ENCODE measurements at places on chromosomes 16 and 17.

DNA sequence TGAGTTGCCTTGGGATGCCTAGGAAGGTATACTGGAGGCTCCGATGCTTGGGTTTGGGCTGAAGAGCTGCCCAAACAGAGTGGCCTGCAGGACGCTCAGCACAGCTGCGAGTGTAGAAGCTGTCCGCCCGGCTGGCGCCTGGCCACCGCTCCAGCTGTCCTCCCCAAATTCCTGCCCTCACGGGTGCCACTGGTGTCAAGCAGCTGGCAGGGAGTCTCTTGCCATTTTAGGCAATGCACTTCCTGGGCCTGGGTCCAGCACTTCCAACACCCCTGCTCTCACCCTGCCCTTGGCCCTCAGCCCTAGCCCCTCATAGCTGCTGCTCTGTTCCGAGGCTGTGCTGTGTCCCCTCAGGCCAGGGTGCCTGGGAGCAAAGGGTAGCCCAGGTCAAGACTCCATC, 5.2 kb upstream of the PKMYT1 start:
- DNase-seq, result no peak

GRCh38 chr17:67503184-67503583, 126.1 kb downstream of the PITPNC1 start:
- no peak for DNase-seq

DNA sequence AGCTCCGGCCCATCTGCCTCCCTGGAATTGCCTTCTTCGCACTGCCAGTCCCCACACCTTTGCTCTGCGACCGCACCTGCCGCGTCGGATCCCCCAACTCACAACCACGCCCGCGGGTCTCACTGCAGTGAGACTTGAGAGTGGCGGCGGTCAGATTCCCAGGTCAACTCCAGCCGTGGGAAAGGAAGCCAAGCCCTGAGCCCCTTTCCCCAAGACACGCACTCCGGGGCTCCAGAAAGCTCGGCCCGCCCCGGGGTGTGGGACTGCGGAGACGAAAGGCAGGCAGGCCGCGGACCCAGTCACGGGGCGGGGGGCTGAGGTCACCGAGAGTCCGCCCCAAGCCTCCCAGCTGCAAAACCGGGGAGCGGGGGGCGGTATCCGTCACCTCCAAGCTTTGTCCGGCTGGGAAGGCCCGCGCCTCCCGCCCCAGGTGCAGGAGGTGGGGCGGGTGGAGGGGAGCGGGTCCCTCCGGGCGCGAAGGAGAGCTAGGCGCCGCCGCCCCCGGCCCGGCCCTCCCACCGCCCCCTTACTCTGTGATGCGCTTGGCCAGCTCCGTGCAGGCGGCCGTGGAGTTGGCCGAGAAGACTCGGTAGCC, 615 bp downstream of the PRPSAP1 start:
- DNase-seq, result peak; percentile 6

GRCh38 chr16:17471719-17472461, 1.1 kb upstream of the XYLT1 start:
- DNase-seq, result no peak

GRCh38 chr16:64900019-64900418, 221.8 kb downstream of the CDH11 start:
- no peak for DNase-seq

GRCh38 chr17:41717408-41718286, 5.5 kb downstream of the GAST start:
- DNase-seq, result no peak

DNA sequence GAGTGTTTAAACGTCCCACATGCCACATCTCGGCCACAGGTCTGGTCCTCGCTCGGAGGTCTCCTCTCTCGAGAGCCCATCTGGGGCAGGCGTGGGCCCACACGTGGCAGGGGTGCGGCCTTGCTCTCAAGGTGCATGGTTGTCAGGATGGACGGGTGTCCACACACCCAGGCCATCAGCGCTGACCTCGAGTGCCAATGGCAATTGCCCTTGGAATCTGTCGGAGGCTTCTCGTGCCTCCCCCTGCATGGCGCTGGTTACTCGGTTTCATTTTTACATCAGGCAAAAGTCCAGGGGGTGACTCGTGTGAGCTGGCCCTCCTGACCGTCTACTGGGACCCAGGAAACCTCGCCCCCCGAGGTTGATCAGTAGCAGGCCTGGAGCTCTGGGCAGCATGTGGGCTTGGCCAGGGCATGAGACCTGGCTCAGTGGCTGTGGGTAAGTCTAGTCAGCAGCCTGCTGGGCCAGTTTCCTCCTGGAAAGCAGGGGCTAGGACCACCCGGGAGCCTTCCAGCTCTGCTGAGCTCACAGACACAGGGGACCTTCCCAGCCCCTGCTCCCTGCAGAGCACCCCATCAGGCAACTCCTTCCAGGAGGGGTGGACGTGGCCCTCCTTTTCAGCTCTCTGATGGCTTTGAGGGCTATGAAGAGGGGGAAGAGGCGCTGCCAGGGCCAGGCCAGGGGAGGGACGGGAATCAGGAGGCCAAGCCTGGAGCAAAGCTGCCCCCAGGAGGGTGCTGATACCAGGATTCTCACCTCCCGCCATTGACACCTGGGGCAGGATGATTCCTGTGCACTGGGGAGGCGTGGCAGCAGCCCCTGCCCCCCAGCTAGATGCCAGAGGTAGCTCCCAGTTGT, 3.7 kb upstream of the ZNF469 start:
- no peak for DNase-seq

DNA sequence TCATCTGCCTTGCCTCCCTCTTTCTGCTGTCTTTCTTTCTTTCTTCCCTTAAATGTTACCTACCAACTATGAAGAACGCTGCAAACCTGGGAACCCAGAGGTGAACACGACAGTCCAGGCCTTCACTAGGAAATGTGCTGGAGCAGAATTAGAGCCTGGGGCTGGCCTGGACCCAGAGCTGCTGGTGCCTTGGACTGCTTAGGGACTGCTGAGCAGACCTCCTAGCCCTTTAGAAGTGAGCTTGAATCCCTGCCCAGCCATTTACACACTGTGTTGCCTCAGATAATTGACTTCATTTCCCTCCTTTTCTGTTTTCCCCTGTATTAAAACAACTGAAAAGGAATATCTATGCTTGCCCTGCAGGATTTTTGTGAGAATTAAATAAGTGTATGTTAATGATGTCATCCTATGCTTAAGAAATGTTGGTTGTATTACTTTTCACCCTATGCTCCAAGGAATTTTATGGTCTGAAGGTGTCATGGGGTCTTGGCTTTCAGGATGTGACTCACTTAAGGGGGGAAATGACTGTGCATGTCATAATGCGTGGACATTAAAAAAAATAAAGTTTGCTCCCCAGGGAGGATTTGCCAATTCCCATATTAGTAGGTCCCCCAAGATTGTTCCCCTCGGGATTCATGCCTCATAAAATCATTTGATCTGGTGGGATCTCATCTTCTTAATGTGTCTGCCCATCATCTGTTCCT, 11.5 kb downstream of the CDH13 start:
- no peak for DNase-seq

- DNase-seq, result no peak
Measured at GRCh38 chr17:39097150-39097519, 54.3 kb downstream of the PLXDC1 start.

DNA sequence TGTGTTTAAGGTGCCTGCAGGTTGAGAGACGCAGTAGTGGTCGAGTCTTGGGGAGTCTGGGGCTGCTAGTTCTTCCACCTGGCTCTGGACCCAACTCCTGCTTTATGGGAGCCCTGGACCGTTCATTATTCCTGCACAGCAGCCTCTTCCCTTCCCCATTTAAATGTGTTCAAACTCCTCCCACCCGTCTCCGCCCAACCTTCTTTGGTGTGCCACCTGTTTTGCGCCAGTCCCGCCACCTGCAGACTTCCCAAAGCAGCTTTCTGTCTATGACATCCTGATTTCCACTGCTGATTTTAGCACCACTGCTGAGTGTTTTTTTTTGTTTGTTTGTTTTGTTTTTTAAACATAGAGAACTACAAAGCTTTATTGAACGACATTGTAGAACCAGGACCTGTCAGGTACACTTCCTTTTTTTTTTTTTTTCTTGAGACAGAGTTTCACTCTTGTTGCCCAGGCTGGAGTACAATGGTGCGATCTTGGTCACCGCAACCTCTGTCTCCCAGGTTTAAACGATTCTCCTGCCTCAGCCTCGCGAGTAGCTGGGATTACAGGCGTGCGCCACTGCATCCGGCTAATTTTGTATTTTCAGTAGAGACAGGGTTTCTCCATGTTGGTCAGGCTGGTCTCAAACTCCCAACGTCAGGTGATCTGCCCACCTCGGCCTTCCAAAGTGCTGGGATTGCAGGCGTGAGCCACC, 12.8 kb downstream of the ADORA2B start:
- no peak for DNase-seq

DNA sequence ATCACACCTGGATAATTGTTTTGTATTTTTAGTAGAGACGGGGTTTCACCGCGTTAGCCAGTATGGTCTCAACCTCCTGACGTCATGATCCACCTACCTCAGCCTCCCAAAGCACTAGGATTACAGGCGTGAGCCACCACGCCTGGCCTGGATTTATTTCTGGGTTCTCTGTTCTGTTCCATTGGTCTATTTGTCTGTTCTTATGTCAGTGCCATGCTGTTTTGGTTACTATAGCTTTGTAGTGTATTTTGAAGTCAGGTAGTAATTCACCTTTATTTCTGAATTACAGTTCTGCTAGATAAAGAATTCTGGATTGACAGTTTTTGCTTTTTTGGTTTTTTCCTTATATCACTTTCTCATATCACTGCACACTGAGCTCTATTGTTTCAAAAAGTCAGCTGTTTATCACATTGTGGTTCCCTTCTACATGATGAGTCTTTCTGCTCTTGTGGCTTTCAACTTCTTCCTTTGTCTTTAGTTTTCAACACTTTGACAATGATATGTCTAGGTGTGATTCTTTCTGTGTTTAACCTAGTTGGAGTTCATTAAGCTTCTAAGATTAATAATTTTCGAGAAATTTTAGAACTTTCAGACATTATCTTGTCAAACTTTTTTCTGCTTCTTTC, 98.2 kb downstream of the CA4 start:
- DNase-seq, result no peak

DNA sequence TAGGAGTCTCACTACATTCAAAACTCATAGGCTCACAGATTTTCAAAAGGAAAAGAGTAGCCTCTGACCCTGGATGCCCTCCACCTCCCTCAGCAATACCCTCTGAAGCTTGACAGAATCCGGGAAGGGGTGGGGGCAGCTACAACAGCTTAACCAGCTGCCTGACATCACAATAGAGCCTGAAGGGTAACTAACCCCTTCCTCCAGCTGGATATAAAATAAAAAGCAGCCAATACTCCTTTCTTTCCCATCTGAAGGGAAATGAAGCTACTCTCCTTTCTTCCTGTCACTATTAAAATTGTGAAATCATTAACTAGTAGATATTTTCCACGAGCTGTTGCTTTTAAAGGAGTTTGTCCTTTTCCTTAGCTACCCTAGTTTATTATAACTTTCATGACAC, 24.0 kb downstream of the USP31 start:
- DNase-seq, result no peak

DNA sequence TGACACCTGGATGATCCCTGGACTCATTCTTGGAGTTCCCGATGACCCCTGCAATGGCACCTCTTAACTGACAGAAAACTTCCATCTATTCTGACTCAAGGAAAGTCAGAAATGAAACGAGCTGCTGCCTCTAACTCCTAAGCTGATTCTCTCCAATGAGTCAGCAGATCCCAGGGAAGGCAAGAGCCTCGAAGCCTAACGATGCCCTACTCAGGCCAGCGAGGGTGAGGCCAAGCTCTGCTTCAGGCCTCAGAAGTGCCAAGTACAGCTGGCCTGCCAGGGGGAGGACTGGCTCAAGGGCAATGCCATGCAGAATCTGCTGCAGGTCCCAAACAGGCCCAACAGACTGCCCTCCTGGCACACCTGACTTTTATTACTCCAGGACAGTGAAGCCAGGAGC, 36.3 kb downstream of the PLXDC1 start:
- no peak for DNase-seq

DNA sequence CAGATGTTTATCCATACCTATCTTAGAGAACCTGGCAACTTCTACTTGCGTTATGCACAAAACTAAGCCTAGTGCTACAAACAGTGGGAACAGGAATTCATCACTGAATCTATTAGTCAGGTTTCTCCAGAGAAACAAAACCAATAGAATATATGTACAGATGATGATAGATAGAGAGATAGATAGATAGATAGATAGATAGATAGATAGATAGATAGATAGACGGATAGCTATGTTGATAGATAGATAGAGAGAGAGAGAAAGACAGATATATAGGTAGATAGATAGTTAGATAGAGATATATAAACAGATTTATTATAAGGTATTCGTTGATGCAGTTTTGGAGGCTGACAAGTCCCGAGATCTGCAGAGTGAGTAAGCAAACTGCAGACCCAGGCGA, 495.6 kb downstream of the TMEM114 start:
- no peak for DNase-seq

DNA sequence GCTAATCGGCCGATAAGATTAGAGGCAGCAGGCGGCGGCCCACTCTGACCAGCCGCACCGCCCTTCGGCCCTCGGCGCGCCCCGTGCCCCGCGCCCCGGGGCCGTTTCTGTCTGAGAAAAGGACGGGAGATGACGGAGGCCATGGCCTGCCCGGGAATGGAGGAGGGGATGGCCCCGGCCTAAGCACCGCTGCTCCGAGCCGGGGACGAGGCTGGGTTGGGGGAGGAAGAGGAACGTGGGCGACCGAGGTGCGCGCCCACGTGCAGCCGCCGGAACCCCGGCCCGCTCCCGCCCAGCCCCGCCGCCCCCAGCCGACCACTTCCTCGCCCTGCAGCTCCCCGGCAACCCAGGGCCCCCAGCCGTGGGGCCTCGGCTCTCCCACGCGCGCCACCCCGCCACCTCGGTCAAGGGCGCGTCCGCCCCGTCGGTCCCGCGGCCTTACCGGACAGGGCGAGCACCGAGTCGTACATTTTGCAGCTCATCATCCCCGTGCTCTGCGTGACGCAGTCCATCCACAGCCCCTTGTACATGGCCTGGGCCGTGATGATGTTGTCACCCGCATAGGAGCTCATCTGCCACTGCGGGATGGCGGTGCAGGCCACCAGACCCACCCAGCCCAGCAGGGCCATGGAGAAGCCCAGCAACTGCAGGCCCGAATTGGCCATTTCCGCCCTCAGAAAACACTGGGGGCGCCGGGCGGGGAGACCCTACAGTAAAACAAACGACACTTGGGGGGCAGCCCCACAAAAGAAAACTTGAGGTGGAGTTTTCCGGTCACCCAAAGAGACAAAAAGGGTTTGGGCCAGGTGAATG, 693 bp downstream of the CLDN7 start:
- no peak for DNase-seq

- no peak for DNase-seq
Measured at GRCh38 chr16:89422527-89422904, 67.8 kb downstream of the ANKRD11 start.

- no peak for DNase-seq
Measured at GRCh38 chr17:79650283-79650682, 39.4 kb upstream of the RBFOX3 start.

DNA sequence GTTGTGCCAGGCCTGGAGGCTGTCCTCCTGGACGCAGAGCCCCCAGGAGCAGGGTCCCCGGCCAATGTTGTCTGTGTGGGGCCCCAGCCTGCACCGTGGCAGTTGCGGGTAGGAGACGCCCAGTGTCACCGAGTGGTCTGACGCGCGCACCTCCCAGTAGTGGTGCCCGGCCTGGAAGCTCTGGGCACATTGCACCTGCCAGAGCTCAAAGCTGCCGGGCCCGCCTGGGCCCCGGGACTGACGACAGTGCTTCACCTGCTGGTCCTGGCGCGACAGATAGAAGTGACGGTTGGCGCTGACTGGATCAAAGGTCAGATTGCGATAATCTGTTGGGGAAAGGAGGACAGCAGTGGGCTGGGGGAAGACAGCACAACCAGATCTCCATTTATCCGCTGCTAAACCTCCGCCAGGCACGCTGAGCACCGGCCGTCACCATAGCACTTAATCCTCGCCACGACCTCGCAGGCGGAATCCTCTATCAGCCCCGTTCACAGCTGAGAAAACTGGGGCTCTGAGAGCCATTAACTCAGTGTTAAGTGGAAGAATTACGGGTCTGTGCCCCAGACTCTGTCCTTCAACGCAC, 5.6 kb downstream of the TRIM65 start:
- no peak for DNase-seq

All from activated naive CD4-positive, alpha-beta T cell (primary cell).